C1 segment of cervical spinal cord (tissue), 14 donors: ENCODE measurements at places on chromosomes 13 and 19.

GRCh38 chr13:69199664-69200063 is 908.0 kb upstream of the ATXN8OS start:
- no peak for DNase-seq

DNA sequence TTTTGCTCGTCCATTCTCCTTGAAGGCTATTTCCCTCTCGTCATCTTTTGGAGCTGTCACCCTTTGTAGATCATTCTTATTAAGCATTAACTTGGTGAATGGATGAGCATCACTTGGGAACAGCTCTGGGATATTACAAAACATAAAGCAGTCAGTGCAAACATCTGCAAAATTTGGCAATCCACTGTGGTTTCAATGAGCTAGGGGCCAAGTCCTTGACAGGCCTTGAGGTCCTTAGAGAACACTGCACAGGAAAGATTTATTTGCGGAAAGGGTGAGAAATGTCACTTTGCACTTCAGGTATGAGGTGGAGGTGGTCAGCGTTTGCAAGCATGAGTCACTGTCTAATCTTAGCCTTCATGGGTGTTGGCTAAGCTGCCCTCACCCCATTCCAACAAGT is 239.7 kb upstream of the MAB21L1 start:
- DNase-seq, result no peak

- no peak for DNase-seq
These were observed 239.0 kb downstream of the RGCC start for GRCh38 chr13:41696163-41697003.

- no peak for DNase-seq
These were observed 3.4 kb upstream of the SIGLEC9 start for GRCh38 chr19:51121257-51121656.

GRCh38 chr13:104525467-104525866 is 1459.2 kb upstream of the SLC10A2 start:
- DNase-seq, result no peak

GRCh38 chr13:112330479-112331381 is 45.4 kb upstream of the SPACA7 start:
- DNase-seq, result no peak

- no peak for DNase-seq
These were observed 139.7 kb downstream of the SLITRK6 start for GRCh38 chr13:85659493-85659892.

GRCh38 chr19:42436006-42436405 is 6.7 kb downstream of the CXCL17 start:
- DNase-seq, result no peak

GRCh38 chr13:29923554-29924481 is 73.4 kb upstream of the UBL3 start:
- no peak for DNase-seq
